ENCODE measurements at places on chromosomes 1 and 21. TPM values are rescaled to one million over a fixed set of nuclear protein-coding genes. Genes with fewer than 3 reads are reported as not detected.

GPA33 gene
- total RNA-seq, result not detected

BMP8B gene
- not detected for total RNA-seq

C1orf141 gene
- not detected for total RNA-seq

PCP4 gene
- not detected for total RNA-seq

OR2W3 gene
- 3.7 TPM for total RNA-seq

INSRR gene
- not detected for total RNA-seq

ATF6 gene
- 18.0 TPM for total RNA-seq

RGSL1 gene
- total RNA-seq, result not detected

KMO gene
- under 0.01 TPM for total RNA-seq

TEX35 gene
- total RNA-seq, result under 0.01 TPM

PLA2G2D gene
- not detected for total RNA-seq

VHLL gene
- 0.39 TPM for total RNA-seq

KIF2C gene
- 28.3 TPM for total RNA-seq

CFHR2 gene
- not detected for total RNA-seq

TPRG1L gene
- 18.4 TPM for total RNA-seq

SERPINC1 gene
- not detected for total RNA-seq

NADK gene
- total RNA-seq, result 65.3 TPM

RIPK4 gene
- not detected for total RNA-seq

All from subcutaneous preadipocyte (primary cell).